ENCODE measurements at places on chromosomes 2 and 18.

- no peak for DNase-seq
Observed at GRCh38 chr18:54775686-54776085, 52.6 kb upstream of the RAB27B start.

GRCh38 chr2:60544062-60544461 lies 9.4 kb downstream of the BCL11A start:
- no peak for DNase-seq

DNA sequence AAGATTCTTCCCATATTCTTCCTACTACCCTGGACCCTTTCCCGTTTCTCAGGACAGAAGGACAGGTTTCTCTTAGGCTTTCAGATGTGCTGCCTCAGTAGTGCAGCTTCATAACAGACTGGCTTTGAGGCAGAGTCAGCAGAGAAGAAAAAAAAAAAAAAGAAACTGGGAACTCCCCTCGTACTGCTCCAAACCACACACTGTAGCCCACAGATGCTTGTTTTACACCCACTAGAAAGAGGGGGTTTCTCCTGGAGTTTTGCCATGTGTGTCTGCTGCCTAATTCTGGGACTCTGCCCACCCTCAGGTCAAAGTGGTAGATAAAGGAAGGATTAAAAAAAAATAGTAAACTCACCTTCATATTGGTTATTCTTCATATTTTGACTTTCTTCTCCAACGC lies 95.9 kb downstream of the NCOA1 start:
- DNase-seq: no peak

DNA sequence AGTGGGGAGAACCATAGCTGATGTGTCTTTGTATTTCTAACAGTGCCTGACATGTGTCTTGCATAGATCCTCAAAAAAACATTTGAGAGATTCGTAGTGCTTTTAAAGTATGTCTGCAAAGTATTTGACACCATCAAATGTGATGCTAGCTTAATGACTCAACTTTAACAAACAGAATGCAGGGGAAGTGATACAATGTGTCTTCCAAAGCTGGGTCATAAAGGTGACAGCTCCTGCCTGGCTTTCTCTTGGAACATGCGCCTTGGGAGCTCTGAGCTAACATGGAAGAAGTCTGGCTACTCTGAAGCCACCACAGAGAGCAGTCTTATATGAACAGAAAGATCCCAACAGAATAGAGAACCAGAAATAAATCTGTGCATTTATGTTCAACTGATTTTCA lies 78.2 kb downstream of the C1D start:
- DNase-seq: no peak

DNA sequence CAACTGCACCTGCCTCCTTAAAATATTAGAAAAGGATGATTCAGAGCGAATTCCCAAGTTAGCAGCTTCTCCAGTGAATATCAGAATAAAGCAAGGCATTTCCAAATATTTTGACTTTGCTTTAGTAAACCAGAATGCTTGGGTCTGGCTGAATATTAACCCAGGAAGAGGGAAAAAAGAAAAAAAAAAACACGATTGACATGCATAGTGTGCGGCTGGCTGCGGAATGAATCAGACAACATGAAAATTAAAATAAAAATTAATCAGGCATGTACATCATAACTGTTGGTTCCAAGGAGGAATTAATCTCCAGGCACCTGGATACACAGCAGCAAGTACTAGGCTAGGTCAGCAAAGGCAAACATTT lies 105.8 kb upstream of the NCKAP5 start:
- DNase-seq: no peak

DNA sequence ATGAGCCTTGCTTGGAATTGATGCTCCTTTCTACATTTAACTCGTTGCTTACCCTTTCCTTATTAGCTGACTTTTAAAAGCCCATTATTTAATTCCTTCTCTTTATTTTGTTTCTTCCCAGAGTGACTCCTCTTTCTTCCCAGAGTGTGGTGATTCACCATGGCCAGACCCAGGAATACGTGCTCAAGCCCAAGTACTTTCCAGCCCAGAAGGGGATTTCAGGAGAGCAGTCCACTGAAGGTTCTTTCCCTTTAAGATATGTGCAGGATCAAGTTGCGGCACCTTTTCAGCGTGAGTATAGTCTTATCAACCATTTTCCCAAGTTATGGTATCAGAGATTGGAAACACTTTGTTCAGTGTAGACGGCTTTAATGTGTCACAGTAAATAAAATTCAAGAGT lies 163.7 kb downstream of the LTBP1 start:
- DNase-seq: no peak

DNA sequence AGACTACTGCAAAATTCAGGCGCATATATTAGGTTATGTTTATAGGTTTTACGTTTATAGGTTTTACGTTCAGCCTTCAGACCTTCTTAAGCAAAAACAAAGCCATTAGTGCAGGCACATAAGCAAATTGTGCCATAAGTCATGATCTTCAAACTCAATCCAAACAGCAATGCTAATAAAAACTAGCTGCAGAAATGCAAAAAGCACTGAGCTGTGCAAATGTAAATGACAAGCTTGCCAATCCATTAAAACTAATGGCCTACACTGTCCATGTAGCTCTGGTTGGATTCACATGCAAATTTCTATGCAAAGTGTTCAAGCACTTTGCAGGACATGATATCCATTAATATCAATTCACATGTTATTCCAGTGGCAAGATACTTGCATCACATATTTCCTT lies 50.9 kb downstream of the LRPPRC start:
- no peak for DNase-seq

DNA sequence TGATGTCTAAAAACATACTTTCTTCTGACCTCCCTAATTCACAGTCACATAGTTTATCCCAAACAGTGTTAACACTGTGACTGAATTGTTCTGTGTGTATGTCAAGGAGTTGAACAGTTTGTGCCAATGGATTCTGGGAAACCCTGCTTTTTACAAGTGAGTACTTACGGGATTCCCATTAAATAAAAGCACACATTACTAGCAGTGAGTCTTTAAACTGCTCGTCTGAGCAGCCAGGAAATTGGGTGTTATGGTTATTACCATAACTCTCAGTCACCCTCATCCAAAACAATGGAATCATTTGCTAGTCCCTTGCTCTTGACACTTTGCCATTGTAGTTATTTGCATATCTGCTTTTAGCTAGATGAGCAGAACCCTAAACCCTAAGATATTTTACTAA lies 209.1 kb downstream of the ZNF385B start:
- DNase-seq: no peak

DNA sequence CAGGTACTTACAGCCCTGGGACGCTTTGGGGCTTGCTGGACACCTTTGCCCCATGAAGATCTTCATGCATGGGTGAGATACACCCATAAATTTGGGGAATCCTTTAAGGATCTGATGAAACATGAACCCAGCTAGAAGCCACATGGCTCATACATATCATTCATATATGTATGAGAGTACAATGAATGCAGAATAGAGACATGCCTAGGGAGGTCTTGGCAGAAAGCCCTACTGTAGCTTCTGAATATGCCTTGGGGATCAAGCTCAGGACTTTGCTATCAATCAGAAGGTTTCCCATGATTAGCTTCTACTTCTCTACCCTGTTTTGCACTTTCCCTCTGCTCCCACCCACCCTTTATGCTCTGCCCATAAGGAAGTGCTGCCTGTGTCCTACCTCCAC lies 368.4 kb downstream of the LPIN1 start:
- DNase-seq: no peak

DNA sequence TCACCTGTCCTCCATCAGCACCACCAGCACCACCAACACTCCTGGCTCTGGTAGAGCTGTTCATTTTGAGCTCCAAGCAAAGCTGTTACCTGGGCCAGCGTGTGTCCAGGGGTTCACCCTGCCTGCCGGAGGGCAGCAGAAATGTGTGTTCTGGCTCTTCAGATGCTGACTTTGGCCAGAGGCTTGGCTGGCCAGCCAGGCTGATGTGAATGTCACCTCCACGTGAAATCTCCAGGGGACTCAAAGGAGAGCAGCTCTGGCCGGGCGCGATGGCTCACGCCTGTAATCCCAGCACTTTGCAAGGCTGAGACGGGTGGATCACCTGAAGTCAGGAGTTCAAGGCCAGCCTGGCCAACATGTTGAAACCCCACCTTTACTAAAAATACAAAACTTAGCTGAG lies 33.5 kb downstream of the CIB4 start:
- DNase-seq: no peak

GRCh38 chr2:236998236-236998635 lies 87.5 kb upstream of the COPS8 start:
- no peak for DNase-seq

- DNase-seq: no peak
Observed at GRCh38 chr2:178860551-178860950, 53.3 kb upstream of the TTN start.

- no peak for DNase-seq
Observed at GRCh38 chr2:181185948-181186347, 205.5 kb downstream of the UBE2E3 start.

GRCh38 chr2:11861044-11861443 lies 114.6 kb downstream of the LPIN1 start:
- DNase-seq: no peak

DNA sequence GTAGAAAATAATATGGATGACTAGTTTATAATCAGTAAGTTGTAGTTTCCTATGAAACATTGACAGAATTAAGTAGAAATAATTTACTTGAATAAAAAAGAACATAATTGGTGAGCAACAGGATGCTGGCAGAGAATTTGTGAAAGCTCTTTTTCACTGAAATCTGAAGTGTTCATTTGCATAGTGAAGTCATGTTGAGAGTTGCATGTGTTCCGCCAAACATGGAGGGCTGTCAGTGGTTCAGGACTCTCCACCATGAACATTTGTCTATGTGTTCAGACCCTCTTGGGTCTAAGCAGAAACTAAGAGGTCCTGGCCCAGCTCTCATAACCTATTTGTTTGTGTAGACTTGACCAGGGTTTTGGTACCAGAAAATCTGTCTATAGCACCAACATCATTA lies 182.5 kb upstream of the LINC00305 start:
- no peak for DNase-seq

DNA sequence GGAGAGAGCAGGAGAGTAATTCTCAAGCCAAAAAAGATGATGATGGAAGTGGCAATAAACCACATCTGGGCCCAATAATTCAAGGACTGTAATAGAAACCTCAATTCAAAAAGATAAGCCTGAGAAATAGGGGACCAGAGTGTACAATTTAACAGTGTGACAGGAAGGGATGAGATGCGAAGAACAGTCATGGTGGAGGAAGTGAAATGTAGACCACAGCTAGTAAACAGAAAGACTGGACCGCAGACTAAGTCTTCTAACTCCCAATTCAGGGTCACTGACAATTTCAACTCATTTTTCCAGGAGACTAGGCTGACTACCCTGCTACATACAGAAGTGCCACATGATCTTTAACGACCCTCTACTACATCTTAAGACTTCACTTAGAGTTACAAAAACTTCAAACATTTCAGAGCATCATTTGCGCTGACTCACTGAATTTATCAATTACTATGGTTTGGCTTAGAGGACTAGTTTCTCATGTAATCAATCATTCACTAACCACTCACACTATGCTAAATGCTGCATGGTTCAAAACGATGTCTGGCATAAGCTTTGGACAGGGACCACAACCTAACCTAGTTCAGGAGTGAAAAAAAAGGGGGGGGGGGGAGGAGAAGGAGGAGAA lies 9.0 kb downstream of the CUL3 start:
- no peak for DNase-seq

- no peak for DNase-seq
Observed at GRCh38 chr18:12884406-12885323, 628 bp upstream of the PTPN2 start.

DNA sequence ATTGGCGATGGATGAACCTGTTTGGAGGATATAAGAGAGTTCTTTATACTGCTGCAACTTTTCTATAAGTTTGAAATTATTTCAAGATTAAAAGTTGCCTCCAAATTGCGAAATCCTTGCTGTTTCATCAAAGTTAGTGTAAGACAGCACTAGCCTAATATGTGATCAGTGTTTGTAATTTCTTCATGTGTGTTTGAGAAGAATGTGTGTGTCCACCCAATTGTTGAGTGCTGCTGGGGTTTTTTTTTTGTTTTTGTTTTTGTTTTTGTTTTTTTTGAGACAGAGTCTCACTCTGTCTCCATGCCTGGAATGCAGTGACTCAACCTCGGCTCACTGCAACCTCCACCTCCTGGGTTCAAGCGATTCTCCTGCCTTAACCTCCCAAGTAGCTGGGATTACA lies 33.4 kb downstream of the CDK15 start:
- no peak for DNase-seq

- no peak for DNase-seq
Observed at GRCh38 chr2:105677901-105678300, 66.8 kb upstream of the NCK2 start.

- DNase-seq: no peak
Observed at GRCh38 chr2:96470636-96471035, 34.5 kb downstream of the NEURL3 start.

DNA sequence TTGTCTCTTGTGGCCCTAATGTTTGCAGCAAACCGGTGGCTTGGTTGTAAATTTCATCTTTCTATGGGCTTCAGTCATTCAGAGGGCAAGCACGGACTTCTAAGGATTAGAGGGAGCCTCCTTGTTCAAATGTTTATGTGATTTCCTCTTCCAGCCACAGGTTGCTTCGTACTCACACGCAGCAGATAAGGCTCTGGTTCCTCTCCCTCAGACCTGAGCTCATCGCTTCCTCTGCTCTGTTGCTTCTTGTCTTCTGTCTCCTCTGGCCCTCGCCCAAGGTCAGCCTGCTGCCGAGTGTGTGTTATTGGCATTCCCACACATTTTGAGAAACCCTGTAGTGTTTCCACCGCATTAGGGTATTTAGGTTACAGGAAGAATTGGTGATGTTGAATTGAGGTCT lies 44.0 kb downstream of the MYL12B start:
- no peak for DNase-seq

- no peak for DNase-seq
Observed at GRCh38 chr2:70705160-70705850, 62.7 kb downstream of the ADD2 start.

GRCh38 chr18:52069201-52069600 lies 270.8 kb upstream of the DCC start:
- DNase-seq: no peak

DNA sequence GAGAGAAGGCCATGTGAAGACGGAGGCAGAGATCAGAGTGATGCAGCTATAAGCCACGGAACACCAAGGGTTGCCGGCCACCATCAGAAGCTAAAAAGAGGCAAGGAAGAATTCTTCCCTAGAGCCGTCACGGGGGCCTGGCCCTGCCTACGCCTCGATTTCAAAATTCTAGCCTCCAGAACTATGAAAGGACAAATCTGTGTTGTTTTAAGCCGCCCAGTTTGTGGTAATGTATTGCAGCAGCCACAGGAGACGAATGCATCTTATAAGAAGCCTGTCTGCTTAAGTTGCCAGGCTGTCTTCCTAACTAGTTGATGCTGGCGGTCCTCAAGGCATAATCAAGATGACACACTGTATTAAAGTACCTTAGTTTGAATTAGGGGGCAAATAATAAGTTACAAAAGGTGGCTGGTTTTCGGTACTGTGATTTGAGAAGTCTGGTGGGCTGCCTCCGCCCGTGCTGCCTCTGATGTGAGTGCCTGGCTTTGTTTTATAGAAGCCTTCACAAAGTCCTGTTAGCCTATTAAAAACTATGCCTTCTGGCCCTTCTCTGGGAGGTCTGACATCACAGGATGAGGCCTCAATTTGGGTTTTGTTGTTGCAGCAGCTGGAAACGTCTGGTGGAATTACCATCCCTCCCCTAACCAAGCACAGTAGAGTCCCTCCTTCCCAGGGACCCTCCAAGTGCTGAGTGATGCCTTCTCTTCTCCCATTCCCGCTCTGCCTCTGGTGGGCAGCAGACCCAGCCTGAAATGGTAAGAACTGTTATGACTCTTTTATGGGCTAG lies 53.6 kb downstream of the SRD5A2 start:
- no peak for DNase-seq
